CD4-positive, CD25-positive, alpha-beta regulatory T cell (primary cell): ENCODE measurements at places on chromosomes 11 and 22. TPM values are rescaled to one million over a fixed set of nuclear protein-coding genes. Genes with fewer than 3 reads are reported as not detected.

The PVALB gene
- total RNA-seq, result not detected

DNA sequence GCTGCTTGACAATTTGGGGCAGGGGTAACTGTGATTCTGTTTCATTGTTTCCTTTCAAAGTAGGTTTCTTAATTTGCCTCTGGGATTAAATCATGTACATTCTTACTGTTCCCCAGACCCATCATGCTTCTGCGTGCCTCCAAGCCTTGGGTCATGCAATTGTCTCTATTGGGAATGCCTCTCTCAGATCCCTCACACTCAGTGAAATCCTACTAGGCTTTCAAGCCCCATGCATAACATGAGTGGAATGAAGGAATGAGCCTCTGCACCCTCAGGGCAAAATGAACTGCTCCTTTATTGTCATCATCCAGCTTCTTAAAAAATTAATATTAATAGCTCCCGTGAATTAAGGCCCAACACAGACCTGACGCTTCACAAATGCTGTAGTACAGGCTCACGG lies 381.7 kb downstream of the TENM4 start:
- no peak for DNase-seq

DNA sequence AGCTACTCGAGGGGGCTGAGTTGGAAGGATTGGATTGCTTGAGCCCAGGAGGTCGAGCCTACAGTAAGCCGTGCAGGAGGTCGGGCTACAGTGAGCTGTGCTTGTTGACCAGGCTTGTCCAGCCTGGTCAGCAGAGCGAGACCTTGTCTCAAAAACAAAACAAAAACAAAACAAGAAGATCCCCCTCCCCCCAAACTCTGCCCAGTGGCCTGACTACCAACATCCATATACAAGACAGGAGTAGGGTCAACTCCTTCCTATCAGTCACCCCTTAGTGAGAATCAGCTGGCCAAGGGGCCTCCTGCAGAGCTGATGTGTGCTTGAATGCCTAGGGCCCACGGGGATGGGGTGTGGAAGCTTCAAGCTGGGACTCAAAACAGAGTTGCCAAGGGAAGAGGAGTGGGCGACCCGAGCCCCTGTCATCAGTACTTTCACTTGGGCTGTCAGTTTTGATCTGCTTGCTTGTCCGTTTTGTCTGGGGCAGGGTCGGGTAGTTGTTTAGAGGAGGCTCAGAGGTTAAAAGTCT lies 942 bp upstream of the TSPAN18 start:
- DNase-seq, result no peak

- DNase-seq, result no peak
These were observed 12.7 kb upstream of the CNTF start for GRCh38 chr11:58609723-58610122.

- no peak for DNase-seq
These were observed 18.0 kb downstream of the TENM4 start for GRCh38 chr11:79422866-79423265.

DNA sequence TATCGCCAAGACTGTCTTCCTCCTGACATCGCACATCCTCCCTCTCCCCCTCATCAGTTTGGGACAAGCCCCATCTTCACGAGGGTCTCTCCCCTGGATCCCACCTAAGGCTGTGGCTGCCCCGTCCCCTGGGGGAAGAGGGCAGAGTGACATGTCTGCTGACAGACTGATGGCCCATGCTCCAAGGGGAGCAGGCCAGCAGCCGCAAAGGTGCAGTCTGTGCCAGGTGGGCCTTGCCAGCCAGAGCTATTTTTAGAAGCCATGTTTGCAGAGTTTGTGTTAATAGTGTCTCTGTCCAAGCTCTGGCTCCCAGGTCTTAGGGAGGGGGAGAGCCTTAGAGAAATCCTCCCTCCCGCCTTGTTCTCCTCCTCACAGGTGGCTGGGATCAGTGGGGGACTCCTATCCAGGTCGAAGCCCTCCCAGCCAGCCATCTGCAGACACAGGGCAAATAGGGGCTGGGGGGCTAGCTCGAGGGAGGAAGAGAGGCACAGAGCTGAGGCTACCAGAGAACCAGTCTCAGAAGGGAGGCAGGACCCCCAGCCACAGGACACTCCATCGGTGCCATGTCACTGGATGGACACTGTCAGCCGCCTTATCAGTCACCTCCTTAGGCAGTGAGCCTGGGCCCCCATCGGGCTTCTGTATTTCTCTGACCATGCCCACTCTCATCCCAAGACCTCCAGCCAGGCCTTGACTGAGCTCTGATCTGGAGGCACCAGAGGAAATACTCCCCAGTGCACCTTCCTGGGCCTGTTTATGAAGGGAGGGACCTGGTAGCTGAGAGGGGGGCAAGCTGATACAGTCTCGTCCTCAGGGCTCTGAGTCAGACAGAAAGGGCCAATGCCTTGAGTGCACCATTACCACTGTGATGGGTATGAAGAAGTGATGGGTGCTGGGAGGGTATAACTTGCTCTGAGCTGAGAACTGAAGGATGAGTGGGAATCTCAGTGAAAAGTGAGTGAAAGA lies 49.3 kb downstream of the CHRDL2 start:
- DNase-seq, result no peak

DNA sequence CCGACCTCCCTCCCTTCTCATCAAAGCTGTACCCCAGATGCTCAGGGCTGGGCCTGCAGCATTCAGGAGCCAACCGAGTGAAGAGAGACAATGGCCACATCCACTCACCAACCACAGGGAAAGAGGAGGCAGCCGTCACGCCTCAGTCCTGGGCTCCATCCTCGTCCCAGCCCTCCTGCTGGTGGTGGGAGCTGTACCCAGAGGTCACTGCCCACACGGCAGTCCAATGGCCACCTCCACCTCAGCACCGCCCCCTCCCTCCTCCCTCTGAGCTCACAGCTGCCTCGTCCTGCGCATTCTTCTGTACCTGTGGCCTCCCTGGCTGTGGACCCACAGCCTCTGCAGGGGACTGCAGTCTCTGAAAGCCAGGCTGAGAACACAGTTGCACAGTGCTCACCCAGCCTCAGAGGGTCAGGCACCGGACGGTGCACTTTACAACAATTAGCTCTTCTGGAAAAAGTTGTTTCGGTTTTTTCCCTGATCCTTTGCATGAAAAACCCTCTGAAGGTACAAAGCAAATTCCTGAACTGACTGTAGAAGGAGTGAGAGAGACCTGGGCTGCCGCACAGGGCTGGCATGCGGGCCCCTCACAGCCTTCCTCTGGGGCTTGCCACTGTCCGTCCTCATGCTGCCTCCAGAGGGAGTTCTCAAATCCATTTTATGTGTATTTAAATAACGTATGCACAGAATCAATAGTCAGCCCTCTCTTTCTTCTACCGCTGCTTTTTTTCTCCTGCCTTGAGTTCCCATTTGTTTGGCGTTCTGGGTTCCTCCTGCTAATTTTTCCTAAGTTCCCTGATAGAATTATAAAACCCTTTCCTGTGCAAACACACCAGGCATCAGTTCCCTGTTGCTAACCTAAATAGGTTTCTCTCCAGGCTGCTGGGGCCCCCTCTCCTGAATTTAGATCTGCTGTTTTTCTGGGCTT lies 52.7 kb downstream of the PHF21B start:
- DNase-seq, result no peak

- no peak for DNase-seq
These were observed 23.8 kb downstream of the AMPD3 start for GRCh38 chr11:10478574-10479550.
